ENCODE measurements at places on chromosomes 16 and 17. TPM values are rescaled to one million over a fixed set of nuclear protein-coding genes. Genes with fewer than 3 reads are reported as not detected.
A peak's percentile ranks its signal among the peaks of the same experiment; 100 is the strongest.

The CACNG3 gene
- total RNA-seq, result not detected

The OR1D2 gene
- not detected for total RNA-seq

The TEKT5 gene
- not detected for total RNA-seq

The SPNS1 gene
- 38.8 TPM for total RNA-seq

The CHST5 gene
- not detected for total RNA-seq

DNA sequence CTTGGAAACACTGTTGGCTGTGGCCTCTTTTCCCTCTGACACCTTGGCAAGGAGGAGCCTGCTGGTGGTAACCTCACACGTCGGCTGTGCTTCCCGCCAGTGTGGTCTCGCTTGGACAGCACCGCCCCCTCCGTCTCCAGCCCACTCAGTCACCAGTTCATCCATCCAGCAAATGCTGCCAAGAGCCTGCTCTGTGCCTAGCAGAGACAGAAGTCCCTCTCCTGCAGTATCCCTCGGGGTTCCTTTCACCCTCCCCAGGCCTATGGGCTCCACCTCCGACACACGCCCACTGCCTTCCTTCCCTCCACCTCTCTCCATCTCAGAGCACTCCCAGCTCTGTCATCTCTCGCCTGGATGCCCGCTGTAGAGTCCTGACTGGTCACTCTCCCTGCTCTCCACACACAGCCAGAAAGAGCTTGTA, 12.3 kb downstream of the CACNG4 start:
- H3K4me1 ChIP-seq, result no peaks in the 10 kb centered on the region
- H3K27me3 ChIP-seq, result peaks cover 7% of the 10 kb centered on the region
- DNase-seq, result no peak
- H3K36me3 ChIP-seq, result no peaks in the 10 kb centered on the region
- no peak overlapping the region for H3K27ac ChIP-seq

DNA sequence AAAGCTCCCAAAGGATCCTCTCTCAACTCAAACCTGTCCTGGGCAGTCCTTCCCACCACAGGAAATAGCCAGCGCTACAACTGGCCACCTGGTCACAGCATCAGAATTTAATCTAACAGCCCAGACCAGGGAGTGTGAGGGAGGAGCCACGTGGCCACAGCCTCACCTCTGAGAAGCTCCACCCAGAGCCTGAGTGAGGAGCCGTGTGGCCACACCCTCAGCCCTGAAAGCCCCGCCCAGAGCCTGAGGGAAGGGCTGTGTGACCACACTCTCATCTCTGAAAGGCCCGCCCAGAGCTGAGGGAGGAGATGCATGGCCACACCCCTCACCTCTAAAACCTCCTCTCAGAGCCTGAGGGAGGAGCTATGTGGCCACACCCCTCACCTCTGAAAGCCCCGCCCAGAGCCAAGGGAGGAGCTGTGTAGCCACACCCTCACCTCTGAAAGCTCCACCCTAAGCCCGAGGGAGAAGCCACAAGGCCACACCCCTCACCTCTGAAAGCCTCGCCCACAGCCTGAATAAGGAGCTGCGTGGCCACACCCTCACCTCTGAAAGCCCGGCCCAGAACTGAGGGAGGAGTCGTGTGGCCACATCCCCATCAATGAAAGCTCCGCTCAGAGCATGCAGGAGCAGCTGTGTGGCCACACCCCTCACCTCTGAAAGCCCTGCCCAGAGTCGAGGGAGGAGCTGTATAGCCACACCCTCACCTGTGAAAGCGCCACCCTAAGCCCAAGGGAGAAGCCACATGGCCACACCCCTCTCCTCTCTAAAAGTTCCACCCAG, 28.6 kb downstream of the SLC38A8 start:
- H3K4me1 ChIP-seq, result peaks cover 8% of the 10 kb centered on the region
- peak; percentile 94 for DNase-seq
- H3K4me3 ChIP-seq, result no peak overlapping the region
- H3K36me3 ChIP-seq, result no peaks in the 10 kb centered on the region
- H3K27ac ChIP-seq, result no peak overlapping the region

DNA sequence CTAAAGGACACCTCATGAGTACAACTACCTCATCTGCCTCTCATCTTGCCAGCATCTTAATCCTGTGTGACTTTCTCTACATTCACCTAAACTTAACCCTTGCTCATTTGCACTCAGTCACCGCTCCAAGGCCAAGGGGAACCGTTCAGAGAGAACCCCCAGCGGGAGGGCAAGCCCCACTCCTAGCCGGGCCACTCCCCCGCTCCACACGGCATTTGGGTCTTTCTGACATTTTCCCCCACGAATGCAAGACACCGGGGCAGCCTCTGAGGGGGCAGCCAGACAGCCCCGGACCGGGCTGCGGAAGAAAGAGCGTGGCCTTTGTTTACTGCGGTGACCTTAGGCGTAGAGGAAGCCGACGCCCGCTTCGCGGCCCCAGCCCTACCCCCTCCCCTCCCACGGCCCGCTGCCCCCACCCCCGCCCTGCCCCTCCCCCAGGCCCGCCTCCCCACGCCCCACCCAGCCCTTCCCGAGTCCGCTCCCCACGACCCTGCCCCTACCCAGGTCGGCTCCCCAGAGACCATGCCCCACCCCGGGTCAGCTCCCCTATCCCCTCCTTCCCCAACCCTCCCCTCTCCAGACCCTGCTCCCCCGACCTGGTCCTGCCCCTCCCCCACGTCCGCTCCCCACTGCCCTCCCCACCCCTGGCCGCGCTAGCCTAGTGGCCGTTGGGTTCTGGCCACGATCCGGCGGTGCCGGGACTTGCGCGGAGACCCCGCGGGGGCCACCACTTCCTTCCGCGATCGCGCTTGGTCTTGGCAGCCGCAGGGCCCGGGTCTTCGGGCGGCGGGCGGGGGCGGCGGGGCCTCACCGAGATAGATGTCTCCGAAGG, 789 bp downstream of the CSNK1D start:
- H3K27me3 ChIP-seq, result no peaks in the 10 kb centered on the region
- no peak for DNase-seq
- H3K4me1 ChIP-seq, result peaks cover 78% of the 10 kb centered on the region
- peaks cover 19% of the 10 kb centered on the region for H3K36me3 ChIP-seq
- peak overlapping the region; percentile 92 for H3K27ac ChIP-seq
- H3K4me3 ChIP-seq, result peak overlapping the region; percentile 97

DNA sequence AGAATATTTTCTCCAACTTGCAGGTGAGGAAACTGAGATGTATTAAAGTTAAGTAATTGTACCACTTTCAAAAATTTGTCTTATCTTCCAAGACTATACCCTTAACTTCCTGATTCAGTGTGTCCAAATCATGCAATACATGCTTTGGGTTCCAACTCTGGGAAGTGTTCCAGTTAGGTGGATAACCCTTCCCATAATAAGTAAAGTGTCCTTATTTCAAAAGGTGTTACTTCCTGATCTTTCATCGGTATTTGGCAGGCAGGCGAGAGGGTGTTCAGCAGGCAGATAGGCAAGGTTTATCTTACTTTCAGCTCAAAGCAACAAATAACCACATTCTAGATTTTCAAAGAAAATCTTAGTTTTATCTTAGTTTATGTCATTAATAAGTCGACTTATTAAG, 46.3 kb upstream of the ARHGAP44 start:
- DNase-seq, result no peak
- H3K4me1 ChIP-seq, result no peaks in the 10 kb centered on the region
- H3K36me3 ChIP-seq, result no peaks in the 10 kb centered on the region
- H3K27me3 ChIP-seq, result peaks cover 7% of the 10 kb centered on the region
- no peak overlapping the region for H3K27ac ChIP-seq
- no peak overlapping the region for H3K4me3 ChIP-seq

GRCh38 chr16:14957576-14958322, 17.1 kb upstream of the PDXDC1 start:
- no peaks in the 10 kb centered on the region for H3K36me3 ChIP-seq
- H3K4me1 ChIP-seq, result peaks cover 16% of the 10 kb centered on the region
- no peaks in the 10 kb centered on the region for H3K27me3 ChIP-seq

GRCh38 chr16:66097751-66098150, 268.7 kb upstream of the CDH5 start:
- no peaks in the 10 kb centered on the region for H3K36me3 ChIP-seq
- no peaks in the 10 kb centered on the region for H3K4me1 ChIP-seq
- no peak overlapping the region for H3K27ac ChIP-seq
- no peak for DNase-seq
- H3K4me3 ChIP-seq, result no peak overlapping the region

DNA sequence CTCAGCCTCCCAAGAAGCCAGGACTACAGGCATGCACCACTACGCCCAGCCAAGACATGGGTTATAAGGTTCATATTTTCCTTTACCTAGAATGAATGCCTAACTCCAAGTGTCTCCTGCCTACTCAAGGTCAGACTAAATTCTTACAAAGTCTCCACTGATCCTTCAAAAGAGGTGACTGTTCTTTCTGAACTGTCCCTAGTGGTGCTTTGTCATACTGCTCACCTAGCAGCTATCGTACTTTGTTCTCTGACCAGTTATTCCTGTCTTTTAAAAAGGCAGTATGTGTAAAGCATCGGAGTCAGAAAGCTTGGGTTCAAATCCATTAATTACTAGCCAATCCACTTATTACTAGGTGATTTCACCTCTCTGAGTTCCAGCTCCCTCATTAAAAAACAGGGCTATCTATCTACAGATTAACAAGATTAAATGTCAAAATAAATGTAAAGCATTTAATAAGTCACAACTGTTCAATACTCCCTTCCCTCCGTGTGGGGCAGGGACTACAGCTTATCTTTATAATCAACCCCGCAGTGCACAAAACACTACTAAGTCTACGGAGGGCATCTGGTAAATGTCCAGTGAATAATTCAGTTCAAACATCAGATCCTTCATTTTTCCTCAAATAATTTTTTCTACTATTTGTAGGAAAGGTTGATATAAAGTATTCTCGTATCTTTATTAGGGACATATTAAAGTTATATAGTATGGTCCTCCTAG, 20.0 kb upstream of the ITGA2B start:
- DNase-seq, result no peak
- no peak overlapping the region for H3K4me3 ChIP-seq
- no peaks in the 10 kb centered on the region for H3K27me3 ChIP-seq
- H3K36me3 ChIP-seq, result no peaks in the 10 kb centered on the region
- H3K4me1 ChIP-seq, result no peaks in the 10 kb centered on the region
- H3K27ac ChIP-seq, result no peak overlapping the region

- no peak overlapping the region for H3K27ac ChIP-seq
- no peaks in the 10 kb centered on the region for H3K27me3 ChIP-seq
- DNase-seq, result no peak
- no peaks in the 10 kb centered on the region for H3K36me3 ChIP-seq
- H3K4me3 ChIP-seq, result no peak overlapping the region
- H3K4me1 ChIP-seq, result 0 out of 2 replicates have a peak, but pooled peaks cover 9% of the 10 kb centered on the region
These were observed 267.6 kb downstream of the STX8 start for GRCh38 chr17:9308069-9308468.

GRCh38 chr17:8608001-8608400, 22.5 kb downstream of the MYH10 start:
- H3K36me3 ChIP-seq, result peaks cover 2% of the 10 kb centered on the region
- no peak overlapping the region for H3K27ac ChIP-seq
- H3K27me3 ChIP-seq, result no peaks in the 10 kb centered on the region
- no peak overlapping the region for H3K4me3 ChIP-seq
- DNase-seq, result no peak

DNA sequence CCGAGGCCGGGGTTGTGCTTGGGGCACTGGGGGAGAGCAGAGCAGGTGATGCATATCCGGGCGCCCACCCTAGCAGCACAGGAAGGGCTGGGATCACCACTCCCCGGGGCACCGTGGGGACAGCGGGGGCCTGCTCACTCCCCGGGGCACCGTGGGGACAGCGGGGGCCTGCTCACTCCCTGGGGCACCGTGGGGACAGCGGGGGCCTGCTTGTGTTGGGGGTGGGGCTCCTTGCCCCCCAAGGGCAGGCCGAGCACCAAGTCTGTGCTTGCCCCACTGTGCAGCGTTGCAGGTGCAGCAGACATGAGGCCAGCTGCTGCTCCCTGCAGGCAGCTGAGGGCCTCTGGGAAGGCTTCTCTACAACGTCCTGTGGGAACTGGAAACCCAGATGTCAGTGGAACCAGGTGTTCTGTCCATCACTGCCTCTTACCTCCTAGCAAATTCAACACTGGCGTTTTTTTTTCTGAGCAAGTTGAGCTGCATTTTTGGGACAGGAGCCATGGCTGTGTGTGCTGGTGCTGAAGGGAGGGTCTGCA, 25.0 kb upstream of the ZNF750 start:
- H3K36me3 ChIP-seq, result no peaks in the 10 kb centered on the region
- no peak overlapping the region for H3K27ac ChIP-seq
- DNase-seq, result no peak
- H3K4me3 ChIP-seq, result no peak overlapping the region
- peaks cover 5% of the 10 kb centered on the region for H3K4me1 ChIP-seq
- no peaks in the 10 kb centered on the region for H3K27me3 ChIP-seq

GRCh38 chr17:75571885-75572215, 15.8 kb upstream of the MYO15B start:
- H3K4me1 ChIP-seq, result peaks cover 14% of the 10 kb centered on the region
- H3K4me3 ChIP-seq, result no peak overlapping the region
- no peak overlapping the region for H3K27ac ChIP-seq
- no peaks in the 10 kb centered on the region for H3K27me3 ChIP-seq
- no peak for DNase-seq

DNA sequence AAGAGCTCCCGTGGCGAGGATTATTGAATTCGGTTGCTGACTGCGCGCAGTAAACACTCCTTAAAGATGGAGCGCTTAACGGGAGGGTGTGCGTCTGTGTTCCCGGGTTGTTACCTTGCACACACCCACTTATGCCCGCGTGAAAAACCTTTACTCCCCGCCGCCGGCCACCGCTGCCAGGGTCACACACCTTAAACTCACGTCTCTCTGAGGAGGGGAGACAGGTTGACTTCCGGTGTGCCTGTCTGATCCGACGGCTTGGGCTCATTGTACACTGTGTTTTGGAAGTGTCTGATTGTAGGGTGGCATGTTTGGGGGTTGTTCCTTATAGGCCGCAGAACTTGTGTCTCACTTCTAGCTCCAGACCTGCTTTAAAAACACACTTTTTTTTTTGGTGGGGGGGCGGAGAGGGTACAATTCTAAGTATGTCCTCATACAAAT, 66.8 kb downstream of the KPNA2 start:
- peak overlapping the region; percentile 72 for H3K27ac ChIP-seq
- H3K4me3 ChIP-seq, result peak overlapping the region; percentile 83
- DNase-seq, result no peak
- H3K27me3 ChIP-seq, result no peaks in the 10 kb centered on the region

DNA sequence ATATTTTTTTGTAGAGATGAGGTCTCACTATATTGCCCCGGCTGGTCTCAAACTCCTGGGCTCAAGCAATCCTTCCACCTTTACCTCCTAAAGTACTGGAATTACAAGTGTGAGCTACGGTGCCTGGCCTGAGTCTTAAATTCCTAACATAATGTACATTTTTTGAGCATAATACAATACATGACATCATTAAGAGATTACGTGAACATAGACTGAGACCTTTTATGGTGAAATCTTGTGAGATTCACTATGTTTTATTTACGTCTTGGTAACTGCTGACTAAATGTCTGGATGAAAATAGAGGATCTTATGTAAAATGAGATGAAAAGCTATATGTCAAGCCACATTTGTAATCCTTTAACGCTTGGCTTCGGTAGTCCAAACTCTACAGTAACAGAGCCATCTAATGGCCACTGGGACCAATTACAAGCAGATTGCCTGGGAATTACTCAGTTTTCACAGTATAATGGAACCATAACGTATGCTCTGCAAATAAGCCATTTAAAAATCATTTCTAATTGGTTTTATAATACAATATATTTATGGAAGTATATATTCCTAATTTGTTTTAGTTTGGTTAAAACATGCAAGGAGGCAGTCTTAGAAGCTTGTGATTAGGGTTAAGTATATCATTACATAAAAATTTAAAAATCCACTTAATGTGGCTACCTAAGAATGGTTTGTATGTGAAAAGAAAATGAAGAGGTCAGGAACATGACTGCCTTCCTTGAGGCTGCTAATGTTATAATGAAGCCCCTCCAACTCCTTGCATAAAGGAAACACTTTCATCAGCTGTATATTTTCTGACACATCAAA, 8.1 kb upstream of the EFCAB13 start:
- no peak overlapping the region for H3K4me3 ChIP-seq
- H3K27me3 ChIP-seq, result no peaks in the 10 kb centered on the region
- H3K4me1 ChIP-seq, result peaks cover 35% of the 10 kb centered on the region
- H3K27ac ChIP-seq, result no peak overlapping the region

All from HepG2 (cell line).